AG20443 (cell line): ENCODE measurements at places on chromosomes 4 and X.

- no peak for DNase-seq
Observed at GRCh38 chr4:80172203-80172602, 25.1 kb upstream of the PRDM8 start.

GRCh38 chr4:53365121-53365485, 758 bp downstream of the SCFD2 start:
- DNase-seq, result peak; percentile 28

DNA sequence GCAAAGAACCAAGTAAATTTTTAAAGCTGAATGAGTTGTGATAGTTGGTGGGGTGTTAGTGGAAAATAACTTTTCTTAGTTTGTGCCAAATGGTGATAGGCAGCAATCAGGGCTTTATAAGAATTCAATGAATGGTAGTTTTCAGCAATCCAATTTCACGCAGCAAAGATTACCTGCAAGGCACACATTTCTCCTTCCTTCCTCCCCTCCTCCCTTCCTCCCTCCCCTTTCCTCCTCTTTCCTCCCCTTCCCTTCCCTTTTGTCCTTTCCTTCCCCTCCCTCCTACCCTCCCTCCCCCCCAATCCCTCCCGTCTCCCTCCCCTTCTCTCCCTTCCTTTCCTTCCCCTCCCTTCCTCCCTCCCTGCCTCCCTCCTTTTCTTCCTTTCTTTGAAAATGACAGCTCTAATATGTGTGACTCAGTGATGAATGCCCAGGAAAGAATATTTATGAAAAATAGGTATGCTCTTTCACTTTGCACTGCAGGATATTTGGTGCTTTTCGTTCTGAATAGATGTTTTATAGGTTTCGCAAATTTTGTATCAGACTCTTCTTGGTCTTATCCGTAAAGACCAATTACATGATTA, 168.1 kb downstream of the BMPR1B start:
- DNase-seq, result no peak

DNA sequence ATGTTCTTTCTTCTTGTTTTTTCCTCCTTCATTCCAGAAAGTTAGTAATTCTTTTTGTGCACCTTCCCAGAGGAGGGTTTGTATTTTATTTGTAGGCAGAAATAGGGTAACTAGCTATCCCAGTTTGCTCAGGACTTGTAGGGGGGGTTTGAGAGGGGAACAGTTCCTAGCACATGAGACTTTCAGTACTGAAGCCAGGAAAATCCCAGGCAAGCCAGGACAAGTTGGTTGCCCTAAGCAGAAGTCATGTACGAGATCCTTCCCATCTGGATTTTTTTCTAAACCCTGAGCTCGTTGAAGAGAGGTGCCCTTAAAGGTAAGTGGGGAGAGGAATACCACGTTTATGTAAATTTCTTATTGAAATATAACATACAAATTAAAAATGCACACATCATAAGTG, 15.6 kb upstream of the TAB3 start:
- no peak for DNase-seq

GRCh38 chr4:6509587-6509986, 37.2 kb upstream of the PPP2R2C start:
- DNase-seq, result no peak

DNA sequence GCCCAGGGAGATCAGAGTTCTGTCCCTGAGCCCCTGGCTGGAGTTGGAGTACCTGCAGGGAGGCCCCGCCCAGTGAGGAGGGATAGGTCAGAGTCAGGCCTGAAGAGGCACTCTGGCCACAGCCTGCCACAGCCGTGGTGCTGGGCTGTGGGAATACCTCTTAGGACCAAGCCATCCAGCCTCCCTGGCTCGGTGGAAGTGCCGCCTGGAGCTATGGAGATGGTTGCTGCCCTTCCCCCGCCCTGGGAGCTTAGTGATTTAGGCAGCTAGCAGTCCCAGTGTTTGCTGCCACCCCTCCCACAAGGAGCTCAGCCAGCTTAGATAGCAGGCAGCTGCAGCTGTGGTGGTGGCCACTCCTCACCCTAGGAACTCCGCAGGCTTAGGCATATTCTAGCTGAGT, 446.3 kb upstream of the GNPDA2 start:
- DNase-seq, result no peak

- DNase-seq, result no peak
Observed at GRCh38 chrX:24023972-24024669, 2.9 kb downstream of the KLHL15 start.

DNA sequence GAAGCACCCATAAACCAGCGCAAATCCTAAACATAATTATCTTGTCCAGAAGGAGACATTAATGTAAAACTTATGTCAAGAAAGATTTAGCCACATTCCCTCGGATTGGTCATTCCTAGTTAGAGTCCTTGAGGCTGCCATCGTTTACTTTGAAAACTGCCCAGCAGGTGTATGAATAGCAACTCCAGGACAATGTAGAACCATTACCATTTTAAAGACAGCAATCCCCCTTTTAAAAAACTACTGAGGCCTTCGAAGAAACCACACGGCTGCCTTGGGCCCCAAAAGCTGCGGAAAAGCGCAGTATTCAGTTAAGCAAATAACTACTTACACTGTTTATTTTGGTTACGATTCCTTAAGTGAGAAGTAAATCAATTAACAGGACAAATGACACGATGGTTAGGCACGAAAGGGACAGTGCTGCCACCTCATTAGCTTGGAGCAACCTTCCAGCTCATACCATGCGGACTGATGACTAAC, 822 bp upstream of the SGMS2 start:
- no peak for DNase-seq

DNA sequence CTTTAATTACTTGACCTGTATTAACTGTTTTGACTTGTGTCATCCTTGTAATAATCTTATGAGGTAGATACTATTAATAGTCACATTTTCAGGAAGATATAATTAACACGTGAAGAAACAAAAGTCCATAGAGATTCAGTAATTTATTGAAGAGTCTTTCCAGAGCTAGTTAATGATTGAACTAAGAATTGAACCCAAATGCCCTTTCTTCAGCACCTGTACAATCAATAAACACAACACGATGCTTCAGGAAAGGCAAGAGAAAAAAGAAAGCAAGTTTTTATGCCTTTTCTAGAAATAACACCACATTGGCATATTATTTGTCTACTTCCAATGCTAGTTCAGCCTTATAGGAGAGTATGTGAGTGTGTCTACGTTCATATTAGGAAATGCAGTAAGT, 399.6 kb downstream of the NAF1 start:
- no peak for DNase-seq

DNA sequence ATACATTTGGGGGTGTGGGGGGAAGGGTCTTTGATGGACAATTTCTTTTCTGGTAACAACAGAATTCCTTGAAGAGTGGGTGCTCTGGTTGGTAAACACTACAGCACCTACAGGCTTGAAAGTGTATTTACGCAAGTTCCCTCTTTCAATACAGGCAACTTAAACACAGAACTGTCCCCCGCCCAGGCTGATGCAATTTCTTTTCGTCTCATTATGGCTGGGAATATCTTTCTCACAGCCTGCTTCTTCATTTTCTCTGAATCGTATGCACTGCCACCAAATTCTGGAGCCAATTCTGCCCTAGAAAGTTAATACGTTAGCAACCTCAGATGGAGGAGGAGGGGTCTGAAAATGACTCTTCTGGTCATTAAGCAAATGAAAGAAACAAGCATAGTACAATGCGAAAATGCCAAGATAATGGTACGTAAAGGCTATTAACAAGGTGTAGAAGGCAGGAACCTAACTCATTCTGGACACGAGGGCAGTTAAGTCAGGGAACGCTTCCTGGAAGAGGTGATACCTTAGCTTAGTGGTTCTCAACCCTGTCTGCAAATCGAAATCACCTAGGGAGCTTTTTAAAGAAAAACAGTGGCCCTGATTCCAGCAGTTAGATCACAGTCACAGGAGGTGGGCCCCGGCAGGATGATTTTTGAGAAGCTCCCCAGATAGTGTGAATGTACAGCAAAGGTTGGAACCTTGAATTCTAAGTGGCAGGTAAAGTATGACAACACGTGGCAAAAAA, 1.0 kb downstream of the AGA start:
- DNase-seq, result no peak

GRCh38 chr4:5712517-5712916, 1.5 kb downstream of the EVC start:
- DNase-seq, result no peak

- peak; percentile 39 for DNase-seq
Observed at GRCh38 chr4:76590798-76591281, 155.8 kb downstream of the SHROOM3 start.

- no peak for DNase-seq
Observed at GRCh38 chr4:179941911-179942310, 2301.3 kb upstream of the TENM3 start.

DNA sequence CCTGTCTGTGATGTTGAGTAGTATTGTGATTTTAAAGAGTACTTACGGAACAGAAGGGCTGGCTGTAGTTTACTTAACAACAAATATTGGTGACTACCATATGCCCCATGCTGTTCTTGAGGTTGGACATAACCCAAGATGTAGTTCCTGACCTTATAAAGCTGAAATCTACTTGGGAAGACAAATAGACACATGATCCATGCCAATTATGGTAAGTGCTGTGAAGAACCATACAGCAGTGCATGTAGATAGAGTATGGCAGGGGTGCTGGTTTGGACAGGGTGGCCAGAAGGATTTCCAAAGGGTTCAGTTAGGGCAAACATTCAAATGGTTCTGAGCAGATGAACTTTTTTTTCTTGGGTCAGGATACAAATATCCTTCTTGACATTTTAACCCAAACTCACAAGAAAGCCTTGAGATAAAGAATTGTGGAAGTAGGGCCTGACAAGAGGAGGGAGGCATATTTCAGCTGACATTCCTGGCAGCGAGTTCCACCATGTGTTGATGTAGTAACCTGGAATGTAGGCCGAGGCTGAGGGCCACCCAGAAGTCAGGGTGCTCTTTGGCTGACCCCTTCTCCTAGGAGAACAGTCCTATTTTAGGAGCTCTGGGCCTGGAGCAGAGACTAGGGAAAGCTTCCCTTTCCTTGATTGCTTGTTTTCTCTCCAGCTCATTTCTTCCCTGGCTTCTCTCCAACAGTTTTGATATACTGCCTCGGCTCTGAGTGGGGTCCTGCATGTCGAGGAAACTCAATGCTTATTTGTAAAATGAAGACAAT, 74.2 kb downstream of the FREM3 start:
- DNase-seq, result peak; percentile 68

DNA sequence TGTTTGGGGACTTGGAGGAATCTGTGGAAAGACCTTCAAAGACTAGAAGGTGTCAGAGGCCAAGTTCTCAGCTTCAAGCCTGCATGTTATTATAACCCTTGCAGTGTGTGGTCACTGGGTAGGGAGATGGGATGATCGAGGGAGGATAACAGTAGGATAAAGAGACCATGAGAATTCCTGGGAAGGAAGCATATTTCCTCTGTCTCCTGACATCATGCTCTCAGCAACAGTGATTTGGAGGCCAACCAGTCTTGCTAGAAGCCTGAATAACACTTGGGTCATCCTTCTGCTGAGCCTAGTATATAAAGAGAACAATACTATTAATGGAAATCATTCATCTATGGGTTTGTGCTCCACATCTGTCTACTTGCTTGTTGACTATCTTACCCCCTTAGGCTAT, 40.9 kb upstream of the ANXA3 start:
- DNase-seq, result no peak

DNA sequence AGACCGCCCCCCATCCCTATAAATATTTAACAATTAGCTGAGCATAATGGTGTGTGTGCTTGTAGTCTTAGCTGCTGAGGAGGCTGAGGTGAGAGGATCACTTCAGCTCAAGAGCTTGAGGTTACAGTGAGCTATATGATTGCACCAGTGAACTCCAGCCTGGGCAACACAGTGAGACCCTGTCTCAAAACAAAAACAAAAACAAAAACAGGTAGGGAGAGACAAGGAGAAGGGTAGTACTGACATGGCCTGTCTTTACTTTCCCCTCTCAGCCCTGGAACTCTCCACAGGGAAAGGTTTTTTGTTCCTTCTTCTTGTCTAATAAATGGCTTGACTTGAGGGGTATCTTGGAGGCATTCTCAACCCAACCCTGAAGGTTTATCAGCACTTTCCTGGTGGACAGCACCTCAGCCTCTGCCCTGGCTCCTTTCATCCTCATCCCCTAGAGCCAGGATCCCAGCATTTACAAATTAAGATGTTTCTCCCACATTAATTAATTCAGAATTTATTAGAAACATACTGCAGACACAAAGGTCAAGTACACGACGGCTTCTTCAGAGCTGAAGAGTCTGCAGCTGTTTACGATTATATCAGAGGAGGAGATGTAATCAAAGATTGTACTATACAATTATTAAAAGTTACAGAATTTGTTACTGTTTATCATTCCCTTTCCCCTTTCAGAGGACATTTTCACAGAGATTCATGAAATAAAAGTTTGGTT, 131.8 kb downstream of the AFF1 start:
- DNase-seq, result peak; percentile 26

DNA sequence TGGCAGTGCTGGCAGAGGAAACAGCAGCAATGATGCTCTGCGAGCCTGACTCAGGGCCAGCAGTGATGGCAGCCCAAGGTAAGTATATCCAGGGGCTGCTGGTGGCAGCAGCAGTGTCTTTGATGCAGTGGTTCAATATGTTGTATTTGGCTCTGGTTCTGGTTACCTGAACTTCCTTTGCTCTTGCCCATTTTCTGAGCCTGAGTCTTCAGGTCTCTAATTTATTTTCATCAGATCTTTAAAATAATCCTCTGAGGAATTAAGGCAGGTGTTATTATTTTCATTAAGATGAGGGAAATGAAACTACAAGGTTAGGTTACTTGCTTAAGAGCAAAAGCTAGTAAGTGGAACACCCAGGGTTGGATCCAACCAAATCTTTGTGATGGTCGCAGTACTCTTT, 102.8 kb upstream of the BMP2K start:
- DNase-seq, result no peak
